Urothelium cell line (cell line): ENCODE measurements at places on chromosomes 2 and 18.

- no peak for DNase-seq
These were observed 125.8 kb downstream of the NETO1 start for GRCh38 chr18:72742002-72742401.

DNA sequence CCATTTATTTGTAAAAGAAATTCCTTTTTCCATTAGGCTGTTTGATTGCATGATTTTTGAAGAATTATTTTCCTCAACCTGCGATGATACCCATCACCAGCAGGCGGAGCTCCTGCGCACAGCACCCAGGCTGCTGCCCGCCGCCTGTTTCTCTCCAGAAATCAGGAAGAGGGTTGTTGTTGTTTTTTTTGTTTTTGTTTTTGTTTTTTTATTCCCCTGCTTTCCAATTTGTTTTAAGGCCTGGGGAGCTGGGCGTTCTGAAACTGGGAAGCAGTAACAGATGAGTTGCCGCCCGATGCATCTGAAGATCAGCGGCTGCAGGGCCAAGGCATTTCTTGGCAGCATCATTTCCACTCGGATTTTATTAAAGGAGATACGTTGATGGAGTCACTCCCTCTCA lies 132.1 kb downstream of the MBP start:
- peak; percentile 67 for DNase-seq

DNA sequence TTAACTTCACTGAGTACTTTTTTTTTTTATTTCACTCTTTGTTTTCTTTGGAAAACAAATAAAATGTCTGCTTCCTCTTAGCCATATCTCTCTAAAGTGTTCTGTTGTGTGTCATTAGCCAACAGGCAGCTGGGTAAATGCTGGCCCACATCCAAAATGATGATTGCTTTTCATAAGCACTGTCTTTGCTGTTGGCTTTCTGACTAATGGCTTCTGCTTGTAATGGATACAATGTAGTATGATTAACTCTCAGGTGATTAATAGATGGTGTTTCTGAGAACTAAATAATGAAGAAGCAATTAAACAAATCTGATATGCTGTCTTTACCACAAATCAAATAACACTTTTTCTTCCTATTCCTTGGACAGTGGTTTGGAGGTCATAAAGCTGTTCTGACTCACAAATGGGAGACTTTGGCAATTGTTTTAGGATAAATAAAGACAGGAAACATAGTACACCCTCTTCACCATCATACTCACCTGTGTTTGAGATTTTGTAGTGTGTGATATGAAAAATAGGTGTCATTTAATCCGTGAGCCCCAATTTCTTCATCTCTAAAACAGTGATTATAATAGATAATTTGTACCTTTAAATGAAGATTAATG lies 888.4 kb downstream of the TSN start:
- peak; percentile 56 for DNase-seq

GRCh38 chr2:18078216-18078615 lies 199.7 kb downstream of the KCNS3 start:
- DNase-seq: no peak

DNA sequence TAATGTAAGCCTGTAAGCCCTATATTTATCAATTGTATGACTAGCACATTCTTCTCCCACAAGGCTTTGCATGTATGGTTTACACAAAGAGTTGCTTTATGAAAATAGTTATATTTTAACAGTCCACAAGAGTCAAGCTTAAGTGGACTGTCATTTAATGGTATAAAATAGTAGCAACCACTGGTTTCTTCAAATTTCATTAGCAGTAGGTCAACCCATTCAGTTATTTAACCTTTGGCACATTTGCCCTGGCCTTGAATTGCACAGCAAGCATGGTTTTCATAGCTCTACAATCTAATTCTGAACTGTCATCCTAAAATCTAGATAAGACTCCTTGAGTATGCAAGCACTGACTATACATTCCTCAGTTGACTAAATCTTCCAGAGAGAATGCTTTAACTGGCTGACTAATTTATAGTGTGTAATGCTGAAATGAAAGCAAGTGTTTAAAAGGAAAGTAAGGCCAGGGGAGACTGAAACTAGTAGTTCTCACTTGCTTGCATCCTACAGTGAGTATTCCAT lies 1.8 kb downstream of the DPP4 start:
- no peak for DNase-seq

GRCh38 chr2:146048141-146048540 lies 1528.2 kb upstream of the ZEB2 start:
- no peak for DNase-seq

DNA sequence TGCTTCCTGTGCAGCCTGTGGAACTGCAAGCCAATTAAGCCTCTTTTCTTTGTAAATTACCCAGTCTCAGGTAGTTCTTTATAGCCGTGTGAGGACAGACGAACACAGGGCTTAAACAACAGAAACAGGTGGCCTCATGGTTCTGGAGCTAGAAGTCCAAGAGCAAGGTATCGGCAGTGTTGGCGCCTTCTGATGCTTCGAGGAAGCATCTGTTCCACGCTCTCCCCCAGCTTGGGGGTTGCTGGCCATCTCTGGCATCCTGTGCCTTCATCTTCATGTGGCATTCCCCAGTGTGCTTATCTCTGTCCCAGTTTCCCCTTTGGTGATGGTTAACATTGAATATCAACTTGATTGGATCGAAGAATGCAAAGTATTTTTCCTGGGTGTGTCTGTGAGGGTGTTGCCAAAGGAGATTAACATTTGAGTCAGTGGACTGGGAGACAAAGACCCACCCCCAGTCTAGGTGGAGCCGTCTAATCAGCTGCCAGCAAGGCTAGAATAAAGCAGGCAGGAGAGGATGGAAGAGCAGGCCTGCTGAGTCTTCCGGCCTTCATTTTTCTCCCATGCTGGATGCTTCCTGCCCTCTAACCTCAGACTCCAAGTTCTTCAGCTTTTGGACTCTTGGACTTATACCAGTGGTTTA lies 287.6 kb downstream of the PHLPP1 start:
- DNase-seq: no peak

- DNase-seq: peak; percentile 23
These were observed 58.0 kb upstream of the EML6 start for GRCh38 chr2:54665436-54665856.

- DNase-seq: no peak
These were observed 62.0 kb upstream of the CAB39 start for GRCh38 chr2:230650585-230651137.

- DNase-seq: no peak
These were observed 93.5 kb downstream of the MYT1L start for GRCh38 chr2:2237563-2237962.

GRCh38 chr2:18684206-18685038 lies 95.1 kb upstream of the NT5C1B start:
- DNase-seq: no peak

- DNase-seq: no peak
These were observed 84.1 kb downstream of the INO80D start for GRCh38 chr2:206001912-206002311.

- no peak for DNase-seq
These were observed 644.4 kb downstream of the GALR1 start for GRCh38 chr18:77894060-77894459.

- DNase-seq: no peak
These were observed 8.7 kb downstream of the SMAD7 start for GRCh38 chr18:48942086-48942485.

GRCh38 chr2:145000376-145000775 lies 480.5 kb upstream of the ZEB2 start:
- DNase-seq: no peak

GRCh38 chr2:85318222-85319074 lies 9.3 kb downstream of the TGOLN2 start:
- no peak for DNase-seq

DNA sequence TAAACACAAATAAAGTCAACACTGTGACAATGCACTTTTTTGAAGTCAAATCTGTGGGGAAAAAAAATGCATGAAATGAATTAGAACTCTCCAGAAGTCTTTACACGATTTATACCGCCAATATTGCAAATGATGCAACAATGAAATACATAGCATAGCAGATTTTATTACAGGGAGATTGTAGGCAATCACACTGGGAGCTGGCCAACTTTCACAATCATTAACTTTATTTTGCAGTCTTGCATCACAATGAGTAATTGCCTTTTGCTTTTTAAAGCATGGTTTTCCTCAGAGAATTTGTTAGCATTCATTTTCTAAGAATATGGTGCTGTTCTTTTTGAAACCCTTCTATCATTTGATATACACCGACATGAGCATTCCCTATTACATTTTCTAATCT lies 366.4 kb upstream of the FSIP2 start:
- no peak for DNase-seq

- DNase-seq: no peak
These were observed 946.9 kb upstream of the SOX11 start for GRCh38 chr2:4745056-4745991.

GRCh38 chr18:51614033-51614432 lies 416.6 kb upstream of the MEX3C start:
- peak; percentile 64 for DNase-seq

GRCh38 chr18:34219651-34220050 lies 5.1 kb downstream of the NOL4 start:
- no peak for DNase-seq

GRCh38 chr2:127864877-127865276 lies 6.9 kb upstream of the POLR2D start:
- DNase-seq: peak; percentile 60

DNA sequence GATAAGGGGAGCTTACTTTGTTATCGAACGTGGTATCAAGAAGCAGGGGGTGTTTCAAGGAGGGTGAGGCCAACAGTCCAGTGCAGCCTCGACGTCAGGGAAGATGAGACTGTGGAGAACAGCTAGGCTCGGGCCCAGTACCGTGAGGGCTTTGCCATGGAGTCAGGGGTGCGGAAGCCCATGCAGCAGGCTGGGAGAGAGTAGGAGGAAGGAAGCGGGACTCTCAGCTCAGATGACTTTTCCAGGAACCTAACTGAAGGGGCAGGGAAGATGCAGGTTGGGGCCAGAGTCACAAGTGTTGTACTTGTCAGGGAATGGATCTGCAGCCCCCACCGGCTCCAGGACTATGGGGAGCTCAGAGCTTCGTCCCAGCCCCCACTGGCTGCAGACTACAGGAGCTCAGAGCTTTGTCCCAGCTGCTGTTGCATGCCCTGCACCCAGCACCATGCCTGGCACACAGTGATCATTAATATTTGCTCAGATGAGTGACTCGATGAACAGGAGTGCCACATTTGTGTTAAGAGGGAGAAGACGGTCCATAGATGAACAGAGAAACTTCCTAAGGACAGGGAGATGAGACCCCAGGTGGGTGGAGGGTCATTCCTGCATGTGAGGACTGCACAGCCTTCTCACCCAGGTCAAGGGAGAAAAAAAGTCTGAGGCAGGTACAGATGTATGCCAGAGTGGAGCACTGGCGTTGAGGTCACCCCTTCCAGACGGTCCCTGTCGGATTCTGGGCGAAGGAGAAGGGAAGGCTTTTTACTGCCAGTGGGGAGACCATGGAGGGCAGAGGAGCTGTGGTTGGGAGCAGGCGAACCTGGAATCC lies 36.4 kb downstream of the PTGR3 start:
- DNase-seq: no peak

DNA sequence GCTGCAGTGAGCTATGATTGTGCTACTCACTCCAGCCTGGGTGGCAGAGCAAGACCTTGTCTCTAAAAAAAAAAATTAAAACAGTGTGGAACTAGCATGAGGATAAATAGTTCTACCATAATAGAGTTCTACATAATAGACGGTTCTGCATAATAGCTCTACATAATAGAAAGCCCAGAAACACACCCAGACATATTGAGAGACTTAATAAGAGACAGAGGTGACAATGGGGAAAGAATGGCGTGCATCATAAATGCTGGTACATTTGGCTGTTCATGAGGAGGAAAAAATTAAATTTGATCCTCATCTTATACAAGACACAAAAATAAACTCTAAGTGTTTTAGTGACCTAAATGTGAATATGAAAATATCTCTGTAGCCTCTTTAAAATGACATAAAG lies 58.5 kb downstream of the PTRHD1 start:
- DNase-seq: no peak

DNA sequence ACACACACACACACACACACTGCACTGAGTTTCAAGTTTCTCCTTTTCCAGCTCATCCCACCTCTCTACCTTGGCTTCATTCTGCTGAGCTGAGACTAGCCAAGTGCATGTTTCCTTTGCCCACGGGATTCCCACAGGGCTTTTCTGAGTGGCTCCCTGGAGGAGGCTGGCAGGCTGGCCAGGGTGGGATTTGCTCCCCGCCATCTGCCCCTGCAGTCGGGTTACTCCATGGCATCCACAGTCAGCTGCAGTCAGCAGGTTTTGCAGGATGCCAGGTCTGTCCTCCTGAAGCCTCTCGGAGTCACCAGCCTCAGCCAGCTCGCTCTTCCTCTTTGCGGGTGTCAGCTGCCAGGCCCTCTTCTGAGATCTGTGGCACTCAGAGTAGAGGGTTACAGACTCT lies 783.7 kb upstream of the SOX11 start:
- DNase-seq: no peak

- DNase-seq: no peak
These were observed 110.5 kb downstream of the ESCO1 start for GRCh38 chr18:21489919-21490495.

- no peak for DNase-seq
These were observed 39.1 kb downstream of the SP100 start for GRCh38 chr2:230455005-230455684.

- DNase-seq: peak; percentile 50
These were observed 82.0 kb upstream of the SLC66A3 start for GRCh38 chr2:11073251-11073650.

DNA sequence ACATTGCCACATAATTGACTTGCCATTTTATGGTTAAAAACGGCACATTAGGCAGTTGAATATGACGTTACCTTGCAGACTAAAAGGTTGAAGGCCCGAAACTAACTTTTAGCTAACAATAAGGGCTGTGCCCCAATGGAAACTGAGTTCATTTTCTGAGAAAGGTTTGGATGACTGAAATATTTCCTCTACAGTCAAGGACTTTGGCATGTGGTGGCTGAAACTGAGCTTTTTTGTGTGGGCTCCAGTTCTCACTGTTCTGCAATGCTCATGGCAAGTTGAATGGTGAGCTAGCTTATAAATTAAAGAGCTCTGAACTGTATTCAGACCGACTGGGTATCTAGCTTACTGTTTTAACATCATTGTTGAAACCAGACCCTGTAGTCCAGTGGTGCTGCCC lies 23.8 kb upstream of the TXNDC2 start:
- DNase-seq: no peak

GRCh38 chr2:74815941-74816340 lies 18.0 kb upstream of the HK2 start:
- DNase-seq: no peak

- DNase-seq: no peak
These were observed 58.4 kb upstream of the REL start for GRCh38 chr2:60822987-60823386.

DNA sequence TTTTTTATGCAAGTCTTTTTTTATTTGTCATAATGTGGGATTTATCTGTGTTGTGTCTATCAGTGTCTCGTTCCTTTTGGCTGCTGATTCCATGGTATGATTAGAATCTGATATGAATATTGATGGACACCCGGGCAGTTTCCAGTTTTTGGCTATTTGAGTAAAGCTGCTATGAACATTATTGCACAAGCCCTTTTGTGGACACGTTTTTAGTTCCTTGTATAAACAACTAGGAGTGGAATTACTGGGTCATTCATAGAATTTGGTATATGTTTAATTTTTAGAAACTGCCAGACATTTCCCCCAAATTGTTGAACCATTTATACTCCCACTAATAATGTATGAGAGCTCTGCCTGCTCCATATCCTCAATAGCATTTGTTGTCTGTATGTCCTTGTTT lies 26.6 kb downstream of the HK2 start:
- no peak for DNase-seq
